Fibroblast of villous mesenchyme (primary cell): ENCODE measurements at places on chromosomes 7 and 10.

DNA sequence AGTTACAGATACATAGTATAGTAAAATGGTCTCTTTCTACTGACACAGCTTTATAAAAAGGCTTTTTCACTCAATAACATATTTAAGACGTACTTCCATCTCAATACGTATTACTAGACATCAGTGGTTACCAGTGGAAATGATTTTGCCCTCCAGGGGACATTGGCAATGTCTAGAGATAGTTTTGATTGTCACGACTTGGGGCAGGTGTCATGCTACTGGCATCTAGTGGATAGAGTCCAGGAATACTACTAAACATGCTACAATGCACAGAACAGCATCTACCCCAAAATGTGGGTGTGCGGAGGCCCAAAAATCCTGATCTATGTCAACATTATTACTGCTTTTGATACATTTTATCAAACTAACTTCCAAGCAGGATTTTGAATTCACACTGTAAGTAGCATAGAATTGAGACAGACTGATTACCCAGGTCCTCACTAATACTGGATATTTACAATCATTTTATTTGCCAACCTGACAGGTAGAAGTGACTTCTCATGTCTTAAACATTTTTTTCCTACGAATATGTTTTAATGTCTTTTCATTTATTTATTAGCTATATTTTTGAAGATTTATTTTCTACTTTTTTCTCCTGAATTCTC is 53.8 kb downstream of the HGF start:
- DNase-seq = peak; percentile 42

- no peak for DNase-seq
Observed at GRCh38 chr10:132346806-132347205, 14.8 kb downstream of the LRRC27 start.

DNA sequence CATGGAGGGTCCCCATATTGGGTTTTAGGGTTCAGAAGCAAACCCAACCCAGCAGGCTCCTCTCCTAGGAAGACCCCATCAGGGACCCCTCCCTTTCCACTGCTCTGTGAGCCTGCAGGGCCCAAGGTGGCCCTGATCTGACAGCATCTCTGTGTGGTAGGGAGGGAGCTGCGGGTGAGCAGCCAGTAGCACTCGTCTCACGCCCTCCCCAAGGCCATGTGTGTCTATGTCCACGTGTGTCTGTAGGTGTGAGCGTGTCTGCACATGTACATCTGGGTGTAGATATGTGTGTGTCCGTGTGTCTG is 103.5 kb upstream of the FAM20C start:
- no peak for DNase-seq

DNA sequence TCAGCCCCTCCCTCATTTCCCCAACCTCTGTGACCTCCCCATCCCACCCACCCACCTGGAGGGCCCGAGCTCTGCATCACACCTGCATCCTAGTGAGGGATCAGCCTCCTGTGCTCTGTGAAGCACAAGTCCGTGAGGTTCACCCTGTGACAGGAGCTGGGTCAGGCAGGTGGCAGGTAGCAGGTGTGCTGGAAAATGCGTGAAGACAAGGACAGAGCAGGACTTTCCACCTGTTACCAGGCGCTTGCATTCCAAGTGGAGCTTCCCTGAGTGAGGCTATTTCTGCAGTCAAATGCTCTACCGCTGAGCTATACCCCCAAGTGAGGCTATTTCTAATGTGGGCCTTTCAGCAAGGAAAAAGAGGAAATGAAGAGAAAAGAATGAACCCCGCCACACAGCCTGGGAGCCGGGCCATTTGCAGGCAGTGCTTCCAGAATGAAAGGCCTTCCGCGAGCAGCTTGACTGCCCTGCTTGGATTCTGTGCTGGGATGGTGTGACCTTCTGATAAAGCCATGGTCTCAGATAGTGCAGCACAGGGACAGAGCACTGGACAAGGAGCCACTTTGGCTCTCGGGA is 13.3 kb upstream of the CPXM2 start:
- DNase-seq = no peak

DNA sequence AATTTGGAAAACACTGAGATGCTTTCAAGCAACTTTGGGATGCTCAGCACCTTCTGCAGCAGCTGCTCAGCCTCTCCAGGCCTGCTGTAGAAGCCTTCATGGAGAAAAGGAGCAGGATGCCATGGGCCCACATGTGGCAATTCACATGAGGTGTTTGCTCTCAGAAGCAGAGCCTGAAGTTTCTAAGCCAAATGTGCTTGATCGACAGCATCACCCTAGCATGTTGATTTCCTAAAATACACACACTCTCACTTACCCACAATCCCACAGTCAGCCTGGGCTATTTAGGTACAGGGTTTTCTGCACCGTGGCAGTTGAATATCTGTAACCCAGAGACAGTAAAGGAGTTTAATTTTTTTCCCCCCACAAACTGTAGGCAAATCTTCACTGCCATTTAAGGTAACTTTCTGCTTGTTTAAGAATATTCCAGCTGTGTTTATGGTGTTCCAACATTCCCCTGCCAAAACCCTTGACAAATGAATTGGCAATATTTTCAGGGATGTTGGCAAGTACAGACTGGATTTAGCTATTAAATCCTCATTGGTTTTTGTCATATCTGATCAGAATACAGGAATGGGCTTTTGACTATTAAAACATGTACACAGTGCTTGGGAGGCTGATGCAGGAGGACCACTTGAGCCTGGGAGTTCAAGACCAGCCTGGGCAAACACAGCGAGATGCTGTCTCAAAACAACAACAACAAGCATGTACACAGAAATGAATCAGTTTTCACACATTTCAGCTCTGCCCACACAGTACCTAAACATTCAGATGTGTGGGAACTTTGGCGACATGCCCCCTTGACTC is 244.2 kb downstream of the CELF2 start:
- DNase-seq = no peak

DNA sequence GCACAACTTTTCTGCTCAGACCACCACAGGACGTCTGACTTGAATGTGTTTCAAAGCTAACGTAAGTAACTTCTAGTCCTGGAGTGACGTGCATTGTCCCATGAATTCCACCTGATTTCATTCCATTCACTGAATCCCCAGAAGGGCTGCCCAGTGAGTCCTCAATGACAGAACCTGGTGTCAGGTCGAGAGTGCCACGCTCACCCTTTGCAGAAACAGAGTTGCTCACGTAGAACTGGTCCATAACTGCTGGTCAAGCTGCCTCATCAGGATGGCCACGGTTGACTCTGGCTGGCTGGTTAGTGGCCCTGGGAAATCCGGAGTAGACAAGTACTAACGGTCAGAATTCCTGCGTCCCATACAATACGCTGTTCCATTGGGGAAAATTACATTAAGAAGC is 50.6 kb upstream of the UBE3C start:
- DNase-seq = no peak

DNA sequence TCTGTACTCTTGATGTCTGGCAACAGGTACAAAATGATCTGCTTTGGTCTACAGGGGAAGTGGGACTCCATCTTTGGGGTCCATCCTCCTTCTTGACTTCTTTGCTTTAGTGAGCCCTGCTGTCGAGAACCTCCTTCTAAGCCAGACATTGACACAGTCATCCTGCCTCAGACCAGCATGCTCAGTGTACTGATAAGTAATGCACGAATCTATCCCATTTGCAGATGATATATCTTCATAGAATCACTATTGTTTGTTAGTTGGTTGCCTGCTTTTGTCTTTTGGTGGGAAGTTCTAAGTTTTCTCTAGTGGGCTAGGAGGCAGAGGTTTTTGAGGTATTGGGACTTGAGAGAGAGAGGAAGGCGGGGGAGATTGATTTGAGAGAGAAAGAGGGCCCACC is 8.9 kb downstream of the H2BK1 start:
- no peak for DNase-seq

- DNase-seq = no peak
Observed at GRCh38 chr10:26857991-26858706, 2.6 kb downstream of the ABI1 start.

GRCh38 chr10:86252079-86252478 is 114.5 kb downstream of the GRID1 start:
- no peak for DNase-seq

GRCh38 chr7:99365318-99366141 is 9.0 kb upstream of the ARPC1B start:
- no peak for DNase-seq

- no peak for DNase-seq
Observed at GRCh38 chr7:465710-466400, 53.8 kb downstream of the PDGFA start.

DNA sequence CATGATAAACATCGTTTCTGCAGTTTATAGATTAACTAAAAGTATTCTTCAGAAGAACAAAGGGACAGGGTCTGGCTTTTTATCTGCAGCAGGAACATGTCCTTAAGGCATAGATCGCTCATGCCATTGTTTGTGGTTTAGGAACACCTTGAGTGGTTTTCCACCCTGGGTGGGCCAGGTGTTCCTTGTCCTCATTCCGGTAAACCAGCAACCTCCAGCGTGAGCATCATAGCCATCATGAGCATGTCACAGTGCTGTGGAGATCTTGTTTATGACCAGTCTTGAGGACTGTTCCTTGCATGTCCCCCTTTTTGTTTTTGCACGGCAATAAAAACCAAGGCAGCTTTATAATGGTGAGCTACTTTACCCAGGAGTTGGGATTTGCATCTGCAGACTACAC is 33.9 kb downstream of the STOX1 start:
- no peak for DNase-seq

- DNase-seq = no peak
Observed at GRCh38 chr10:469947-470338, 219.5 kb downstream of the DIP2C start.

- no peak for DNase-seq
Observed at GRCh38 chr10:5720182-5720581, 35.5 kb downstream of the TASOR2 start.

GRCh38 chr7:956031-956430 is 1.6 kb upstream of the ADAP1 start:
- DNase-seq = no peak

GRCh38 chr10:62492012-62492869 is 118.1 kb downstream of the ZNF365 start:
- peak; percentile 35 for DNase-seq

- DNase-seq = peak; percentile 78
Observed at GRCh38 chr10:6114805-6115341, 26.0 kb downstream of the RBM17 start.

- DNase-seq = no peak
Observed at GRCh38 chr7:158238616-158239289, 348.9 kb downstream of the PTPRN2 start.

DNA sequence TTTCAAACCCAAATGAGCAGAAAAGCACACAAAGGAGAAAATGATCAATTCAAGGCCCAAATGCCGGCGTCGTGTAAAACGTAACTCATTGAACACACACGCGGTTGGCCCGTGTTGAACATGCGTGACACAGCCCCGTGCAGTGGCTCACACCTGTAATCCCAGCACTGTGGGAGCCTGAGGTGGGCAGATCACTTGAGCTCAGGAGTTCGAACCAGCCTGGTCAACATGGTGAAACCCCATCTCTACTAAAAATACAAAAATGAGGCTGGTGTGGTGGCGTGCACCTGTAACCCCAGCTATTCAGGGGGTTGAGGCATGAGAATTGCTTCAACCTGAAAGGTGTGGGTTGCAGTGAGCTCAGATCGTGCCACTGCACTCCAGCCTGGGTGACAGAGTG is 156.7 kb upstream of the KLF6 start:
- no peak for DNase-seq

- DNase-seq = no peak
Observed at GRCh38 chr7:50330696-50331095, 26.2 kb downstream of the IKZF1 start.

DNA sequence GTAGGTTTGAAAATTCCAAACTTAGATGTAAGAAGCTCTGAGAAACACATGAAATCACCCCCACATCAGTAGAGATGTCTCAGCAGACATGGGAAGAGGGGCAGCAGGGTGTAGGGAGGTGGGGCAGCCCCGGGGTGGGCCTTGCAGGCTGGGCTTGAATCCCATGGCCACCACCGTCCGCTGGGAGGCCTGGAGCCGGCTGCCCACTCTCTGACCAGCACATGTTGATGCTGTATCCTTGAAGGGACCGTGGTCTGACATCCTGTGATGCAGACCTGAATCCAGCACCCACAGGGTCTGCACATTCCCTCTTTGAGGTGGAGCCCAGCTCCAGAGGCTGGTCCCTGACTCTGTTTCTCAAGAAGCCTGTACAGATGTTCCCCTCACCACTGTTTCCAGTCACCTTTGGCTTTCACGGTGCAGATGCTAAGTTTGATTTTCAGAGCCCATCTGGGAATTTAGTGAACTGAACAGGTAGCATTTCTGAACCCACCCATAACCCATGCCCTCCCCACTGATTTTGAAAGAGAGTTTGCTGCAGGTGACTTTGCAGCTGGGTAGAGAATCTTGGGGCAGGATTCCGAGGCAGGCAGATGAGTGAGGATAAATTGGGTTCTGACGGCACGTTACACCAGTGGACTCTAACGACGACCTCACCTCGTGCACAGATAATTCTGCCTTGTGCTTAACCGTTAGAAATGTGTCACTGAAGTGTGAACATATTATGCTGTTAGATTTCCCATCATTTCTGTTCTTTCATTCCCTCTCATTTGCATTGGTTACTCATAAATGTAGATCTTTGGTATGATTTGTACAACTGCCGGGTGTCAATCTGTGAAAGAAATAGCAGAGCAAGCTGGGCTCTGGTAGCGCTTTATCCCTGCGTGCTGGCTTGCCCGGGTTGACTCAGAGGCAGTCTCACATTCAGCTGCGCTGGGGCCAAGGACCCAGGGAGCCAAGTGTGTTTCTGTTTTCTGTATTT is 45.7 kb downstream of the IKZF1 start:
- DNase-seq = no peak

GRCh38 chr10:129135624-129136023 is 331.4 kb upstream of the MGMT start:
- no peak for DNase-seq

- DNase-seq = peak; percentile 85
Observed at GRCh38 chr10:3330663-3331062, 158.1 kb upstream of the PITRM1 start.

DNA sequence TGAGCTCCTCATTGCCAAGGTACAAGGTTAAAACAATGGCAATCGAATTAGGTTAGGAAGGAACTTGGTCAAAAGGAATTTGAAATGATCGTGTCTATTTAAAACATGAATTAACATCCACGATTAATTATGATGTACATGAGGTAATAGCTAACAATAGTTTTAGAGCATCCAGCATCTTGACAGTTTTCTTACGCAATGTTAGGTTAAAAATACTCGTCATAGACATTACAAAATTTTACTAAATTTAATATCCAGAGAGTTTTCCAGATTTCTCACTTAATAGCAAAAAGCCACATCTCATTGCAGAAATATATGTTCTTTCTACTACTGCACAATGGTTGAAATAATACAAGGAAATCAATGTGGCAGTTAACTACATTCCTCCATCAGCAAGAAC is 22.6 kb downstream of the CUBN start:
- no peak for DNase-seq

- DNase-seq = no peak
Observed at GRCh38 chr7:148967032-148967372, 61.3 kb downstream of the PDIA4 start.

GRCh38 chr7:1954366-1955004 is 278.3 kb downstream of the MAD1L1 start:
- DNase-seq = peak; percentile 11

GRCh38 chr7:156515911-156516790 is 124.4 kb upstream of the RNF32 start:
- no peak for DNase-seq

GRCh38 chr7:128115821-128116723 is 84.8 kb upstream of the LRRC4 start:
- DNase-seq = no peak

GRCh38 chr10:77504873-77505257 is 132.7 kb downstream of the KCNMA1 start:
- peak; percentile 26 for DNase-seq
